Left lung (tissue), 14 donors: ENCODE measurements at places on chromosomes 4 and X. TPM values are rescaled to one million over a fixed set of nuclear protein-coding genes. Genes with fewer than 3 reads are reported as not detected.

GRCh38 chr4:76430519-76431388, 4.3 kb upstream of the SHROOM3 start:
- no peak for DNase-seq

DNA sequence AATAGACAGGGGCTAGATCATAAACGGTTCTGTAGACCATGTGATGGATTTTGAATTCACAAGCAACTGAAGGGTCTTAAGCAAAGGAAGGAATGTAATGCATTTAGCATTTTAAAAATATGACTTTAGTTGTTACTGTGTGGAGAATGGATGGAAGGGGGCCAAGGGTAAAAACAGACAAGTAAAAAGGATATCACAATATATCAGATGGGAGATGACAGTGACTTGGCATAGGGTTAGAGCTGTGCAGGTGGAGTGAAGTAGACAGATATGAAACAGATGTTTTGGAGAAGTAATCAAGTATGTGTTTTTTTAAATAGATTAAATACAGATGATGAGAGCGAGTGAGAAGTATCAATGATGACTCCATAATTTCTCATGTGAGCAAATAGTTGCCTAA, 1116.0 kb upstream of the TENM3 start:
- DNase-seq, result no peak

DNA sequence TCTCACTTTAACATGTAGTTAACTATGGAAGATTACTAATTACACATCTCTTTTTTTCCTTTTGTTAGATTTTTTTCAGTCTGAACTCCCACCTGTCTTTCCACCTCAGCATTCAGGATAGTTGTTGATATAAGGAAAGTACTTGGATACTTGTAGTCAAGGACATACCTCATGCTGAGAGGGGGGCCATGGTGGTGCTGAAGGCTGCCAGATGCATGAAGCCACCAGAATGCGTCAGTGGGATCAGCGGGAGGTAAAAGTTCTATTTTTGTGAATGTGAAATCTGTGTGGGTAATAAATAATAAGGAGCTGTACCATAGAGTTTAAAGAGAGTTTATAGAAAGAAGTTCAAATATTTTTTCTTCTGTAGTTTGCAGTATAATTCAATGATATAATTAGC, 13.1 kb upstream of the NDST4 start:
- DNase-seq, result no peak

The OPHN1 gene
- 6.8 TPM for total RNA-seq

The CNGA1 gene
- total RNA-seq, result not detected
